ENCODE measurements at places on chromosomes 2 and 18.

DNA sequence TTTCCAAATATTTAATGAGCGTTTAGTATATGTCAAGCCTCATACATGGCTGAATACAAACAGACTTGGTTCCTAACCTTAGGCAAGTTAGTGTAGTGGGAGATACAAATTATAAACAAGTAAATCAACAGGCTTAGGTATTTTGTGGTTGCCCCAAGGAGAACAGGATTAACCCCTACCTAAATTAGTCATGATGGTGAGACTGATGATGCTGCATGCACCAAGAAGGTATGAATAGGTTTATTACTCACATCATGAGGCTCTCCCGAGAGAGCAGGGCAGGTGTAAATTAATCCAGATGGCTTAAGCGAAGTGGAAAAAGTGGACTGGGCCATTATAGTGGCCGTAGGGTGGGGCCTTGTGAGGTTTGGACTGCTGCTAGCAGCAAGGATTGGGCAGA is 118.1 kb upstream of the GCFC2 start:
- DNase-seq = no peak

DNA sequence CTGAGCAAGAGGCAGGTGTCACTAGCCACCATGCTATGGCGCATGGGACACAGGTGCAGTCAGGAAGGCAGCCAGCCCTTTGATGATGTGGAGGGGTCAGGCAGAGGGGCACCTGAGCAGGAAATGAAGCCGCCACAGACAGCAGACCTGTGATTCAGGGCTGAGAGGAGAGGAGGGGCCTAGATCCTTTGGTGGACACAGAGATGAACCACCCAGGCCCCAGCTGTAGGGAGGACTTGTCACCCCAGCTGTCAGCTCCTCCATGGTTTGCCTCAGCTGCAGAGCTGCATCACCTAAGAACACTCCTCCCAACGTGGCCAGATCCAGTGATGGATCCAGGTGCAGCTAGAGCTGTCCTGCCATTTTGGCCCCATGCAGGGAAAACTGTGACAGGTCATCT is 11.6 kb downstream of the ASB18 start:
- no peak for DNase-seq

GRCh38 chr2:26001743-26002351 is 19.6 kb upstream of the KIF3C start:
- no peak for DNase-seq

- peak; percentile 76 for DNase-seq
Observed at GRCh38 chr2:96538487-96539214, 2.1 kb downstream of the ARID5A start.

DNA sequence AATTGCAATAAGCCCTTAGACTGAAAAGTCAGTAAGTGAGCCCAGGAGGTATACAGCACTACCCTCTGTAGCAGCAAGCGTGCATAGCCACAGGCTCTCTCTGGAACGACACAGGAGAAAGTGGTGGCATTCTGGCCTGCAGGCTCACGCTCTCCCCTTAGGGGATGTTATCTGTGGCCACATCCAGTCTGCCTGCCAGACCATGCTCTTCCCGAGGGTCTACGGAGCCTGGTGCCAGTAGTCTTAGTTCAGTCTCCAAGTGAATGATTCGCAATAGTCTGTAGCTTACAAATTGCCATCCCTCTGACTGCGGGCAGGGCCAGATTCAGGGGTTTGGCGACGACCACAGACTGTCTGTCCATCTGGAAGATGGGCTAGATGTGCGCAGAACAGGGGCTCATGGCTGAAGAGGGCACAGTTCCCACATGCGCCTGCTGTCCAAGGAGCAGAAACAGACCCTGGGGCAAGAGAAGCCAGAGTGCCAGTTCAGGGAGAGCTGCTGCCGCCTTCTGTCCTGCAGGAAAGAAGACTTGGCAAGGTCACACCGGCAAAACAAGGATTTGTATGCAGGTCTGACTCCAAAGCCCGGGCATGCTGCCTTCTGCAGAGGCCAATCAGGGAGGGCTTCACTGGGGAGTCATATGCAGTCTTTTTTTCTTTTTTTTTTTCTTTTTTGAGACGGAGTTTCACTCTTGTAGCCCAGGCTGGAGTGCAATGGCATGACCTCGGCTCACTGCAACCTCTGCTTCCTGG is 3.5 kb upstream of the KLF11 start:
- no peak for DNase-seq

- no peak for DNase-seq
Observed at GRCh38 chr18:58269931-58270330, 225.9 kb downstream of the NEDD4L start.

DNA sequence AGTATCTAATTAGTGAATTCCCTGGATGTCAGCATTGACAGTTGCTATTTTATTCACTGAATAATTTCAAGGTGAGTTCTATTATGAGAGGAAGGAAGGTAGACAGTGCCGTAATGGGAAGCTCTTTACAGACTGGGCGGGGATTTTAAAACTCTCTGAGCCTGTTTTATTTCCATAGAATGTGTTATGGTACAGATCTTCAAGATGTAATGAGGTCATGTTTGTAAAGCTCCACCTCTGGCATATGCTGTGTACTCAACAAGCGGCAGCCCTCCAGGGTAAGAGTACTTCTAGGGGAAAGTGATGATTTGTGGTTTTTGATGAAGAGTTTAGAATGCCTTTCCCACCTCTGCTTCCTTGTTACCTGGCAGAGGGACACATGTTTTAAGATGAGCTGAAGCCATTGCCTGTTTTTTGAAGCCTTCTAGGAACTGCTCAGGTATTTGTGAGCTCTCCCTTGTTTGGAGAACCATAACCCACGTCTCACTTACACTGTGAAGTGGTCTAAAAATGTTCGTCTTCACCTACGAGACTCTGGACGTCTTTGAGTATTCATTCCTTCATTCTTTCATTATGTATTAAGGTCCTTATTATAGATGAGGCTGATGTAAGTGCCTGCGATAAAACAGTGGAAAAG is 251.2 kb downstream of the PTGR3 start:
- no peak for DNase-seq

- DNase-seq = no peak
Observed at GRCh38 chr18:76449111-76449453, 46.0 kb downstream of the ZNF516 start.

GRCh38 chr18:66562279-66562678 is 41.6 kb downstream of the CDH19 start:
- no peak for DNase-seq

- DNase-seq = no peak
Observed at GRCh38 chr18:57942493-57942892, 101.5 kb upstream of the NEDD4L start.

DNA sequence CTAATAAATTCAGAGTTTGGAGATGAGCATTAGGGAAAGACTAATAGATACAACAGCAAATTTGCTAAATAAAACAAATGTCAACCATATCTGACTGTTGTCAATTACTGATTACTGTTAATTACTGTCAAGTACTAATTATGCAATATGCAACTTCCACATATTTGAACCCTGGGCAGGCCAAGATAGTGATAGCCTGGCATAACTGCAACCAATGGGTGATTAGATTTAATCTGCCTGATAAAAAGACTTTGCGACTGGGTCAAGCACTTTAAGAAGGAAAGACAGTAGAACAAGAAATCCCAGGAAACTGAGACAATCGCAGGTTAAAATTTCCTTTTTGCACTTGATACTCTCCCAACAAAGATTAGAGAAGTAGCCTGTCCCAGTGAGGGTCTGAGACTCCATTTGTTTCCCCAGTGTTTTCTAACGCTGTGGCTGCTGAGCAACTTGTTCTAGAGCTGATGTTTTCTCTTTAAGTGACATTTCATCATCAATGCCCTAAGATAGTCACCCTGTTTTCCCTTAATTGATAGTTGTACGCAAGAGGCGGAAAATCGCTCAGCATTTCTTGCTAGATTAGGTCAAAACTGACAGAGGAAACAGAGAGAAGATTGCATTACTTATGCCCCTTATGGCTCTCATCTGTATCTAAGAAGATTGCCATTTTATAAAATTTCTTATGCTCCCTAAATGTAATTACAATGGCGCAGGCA is 17.8 kb downstream of the ARHGAP15 start:
- DNase-seq = no peak

GRCh38 chr2:78999406-78999805 is 26.1 kb upstream of the REG3G start:
- no peak for DNase-seq

DNA sequence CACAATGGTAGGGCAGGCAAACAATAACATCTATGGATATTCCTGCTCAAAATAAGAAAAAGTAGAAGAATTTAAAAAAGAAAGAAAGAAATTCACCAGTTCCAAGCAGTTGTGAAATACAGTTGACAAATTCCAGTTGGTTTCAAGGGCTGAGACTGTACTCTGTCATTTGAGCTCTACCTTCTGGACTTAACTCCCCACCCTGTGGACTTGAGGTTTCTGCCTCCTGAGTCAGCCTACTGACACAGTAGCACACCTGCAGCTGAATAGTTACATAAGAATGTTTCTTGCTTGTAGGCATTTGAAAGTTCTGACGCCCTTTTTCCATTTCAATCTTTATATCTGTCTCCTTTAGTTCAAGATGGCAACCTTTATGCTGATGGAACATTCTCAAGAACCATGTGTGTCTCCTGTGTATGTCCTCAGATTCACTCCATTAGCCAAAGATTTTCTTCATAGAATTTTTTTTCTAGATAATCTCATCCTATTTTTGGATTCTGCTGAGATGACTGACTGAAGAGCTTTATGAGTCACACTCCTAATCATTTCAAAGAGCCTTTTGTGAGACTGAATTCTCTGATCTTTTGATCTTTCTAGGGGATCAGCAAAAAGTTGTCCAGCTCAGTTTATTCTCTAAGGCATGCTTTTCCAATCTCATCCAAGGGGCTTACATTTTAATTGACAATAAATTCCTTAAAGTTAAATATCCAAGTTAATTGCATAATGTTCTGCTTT is 19.1 kb downstream of the NETO1 start:
- DNase-seq = no peak

GRCh38 chr2:164369366-164369765 is 251.9 kb downstream of the GRB14 start:
- DNase-seq = no peak

GRCh38 chr18:56202678-56203077 is 435.7 kb downstream of the TXNL1 start:
- no peak for DNase-seq

DNA sequence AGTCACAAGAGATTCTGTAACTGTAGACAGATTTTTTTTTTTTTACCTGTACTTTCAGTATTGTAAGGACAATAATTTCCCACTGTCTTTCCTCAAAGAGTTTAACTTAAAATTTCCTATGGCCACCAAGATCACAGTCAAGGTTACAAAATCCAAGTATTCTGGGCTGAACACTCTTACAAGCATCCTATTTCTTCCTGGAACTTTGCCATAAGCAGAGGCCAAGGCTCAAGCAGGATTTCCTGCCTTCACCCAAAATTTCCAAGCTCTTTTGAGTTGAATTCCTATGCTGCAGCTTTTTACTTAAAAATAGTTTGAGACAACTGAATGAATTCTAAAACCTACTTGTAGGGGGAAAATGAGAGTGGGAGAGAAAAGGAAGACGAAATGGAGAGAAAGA is 299.4 kb downstream of the ZNF516 start:
- DNase-seq = no peak

DNA sequence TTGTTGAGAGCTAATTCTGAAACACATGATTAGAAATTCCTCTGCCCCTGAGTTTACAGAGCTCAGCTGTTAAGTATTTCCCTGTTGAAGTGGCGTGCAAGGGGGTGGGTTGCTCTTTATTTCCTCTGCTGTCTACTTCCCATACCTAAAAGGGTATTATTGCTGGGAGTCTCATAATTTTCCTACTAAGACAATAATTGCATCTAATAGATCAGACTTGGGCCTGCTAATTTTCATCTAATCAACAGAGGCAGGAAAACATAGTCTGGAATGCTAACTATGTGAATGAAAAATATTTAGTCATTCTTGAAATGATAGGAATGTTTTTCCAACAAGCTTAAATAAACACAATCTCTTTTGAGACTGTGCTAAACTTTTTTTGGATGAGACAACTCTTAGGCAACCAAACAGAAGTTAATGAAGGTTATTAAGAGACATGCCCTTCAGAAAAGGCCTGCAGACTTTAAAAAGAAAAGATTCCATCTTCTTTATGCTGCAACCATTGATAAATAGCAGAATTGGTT is 111.4 kb downstream of the FEZ2 start:
- no peak for DNase-seq

GRCh38 chr18:35095983-35096676 is 54.9 kb downstream of the MAPRE2 start:
- DNase-seq = no peak

GRCh38 chr18:38909972-38910371 is 1344.4 kb upstream of the CELF4 start:
- DNase-seq = no peak

DNA sequence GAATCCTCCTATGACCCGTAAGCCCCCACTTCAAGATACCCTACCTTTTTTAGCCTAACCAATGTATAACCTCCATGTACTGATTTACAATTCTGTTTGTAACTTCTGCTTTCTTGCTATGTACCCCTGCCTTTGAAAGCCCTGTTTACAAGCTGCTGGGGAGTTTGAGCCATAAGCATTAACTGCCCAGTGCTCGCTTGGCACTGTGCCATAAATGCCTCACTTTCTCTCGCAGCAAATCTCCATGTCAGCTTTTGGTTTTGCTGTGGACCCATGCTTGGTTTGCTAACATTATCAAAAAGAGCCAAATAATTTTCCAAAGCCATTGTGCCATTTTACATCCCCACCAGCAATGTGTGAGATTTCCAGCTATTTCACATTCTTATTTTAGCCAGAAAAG is 51.8 kb downstream of the TEX51 start:
- no peak for DNase-seq

- no peak for DNase-seq
Observed at GRCh38 chr2:188557081-188557480, 265.4 kb downstream of the GULP1 start.

- DNase-seq = no peak
Observed at GRCh38 chr2:230893338-230893737, 28.6 kb downstream of the ITM2C start.

DNA sequence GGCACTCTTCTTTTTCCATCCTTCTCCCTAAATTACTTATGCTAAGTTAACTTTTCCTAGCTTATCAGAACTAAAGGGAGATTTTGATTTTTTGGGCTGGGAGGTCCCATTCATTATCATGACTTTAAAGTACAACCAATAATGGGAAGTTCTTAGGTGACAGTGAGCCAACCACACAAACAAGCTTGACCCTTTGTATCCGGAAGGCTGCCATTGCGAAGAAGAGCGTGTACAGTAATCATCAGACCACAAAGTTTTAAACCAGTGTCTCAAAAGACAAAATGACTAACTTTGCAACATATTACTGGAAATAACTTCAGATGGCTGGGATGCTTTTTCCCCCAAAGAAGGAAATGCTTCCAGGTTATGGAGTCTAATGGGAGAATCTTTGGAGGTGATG is 298.1 kb downstream of the TGIF1 start:
- no peak for DNase-seq

DNA sequence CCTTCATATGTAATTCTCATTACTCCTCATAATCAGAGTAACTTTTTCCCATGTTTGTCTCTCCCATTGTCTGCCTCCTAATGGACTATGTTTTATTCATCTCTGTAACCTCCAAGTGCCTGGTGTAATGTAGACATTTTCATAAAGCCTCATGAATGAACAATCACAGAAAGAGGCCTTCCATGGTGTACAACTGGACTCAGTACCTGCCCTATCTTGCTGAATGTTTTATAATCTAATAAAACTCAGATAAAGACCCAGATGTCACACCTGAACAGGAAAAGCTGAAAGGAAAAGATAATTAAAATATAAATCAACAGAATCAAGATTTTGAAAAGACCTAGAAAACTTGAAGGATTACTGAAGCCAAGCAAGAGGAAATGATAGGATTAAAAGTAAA is 36.7 kb downstream of the RAB1A start:
- no peak for DNase-seq
